ENCODE measurements at places on chromosomes 3 and 15.

DNA sequence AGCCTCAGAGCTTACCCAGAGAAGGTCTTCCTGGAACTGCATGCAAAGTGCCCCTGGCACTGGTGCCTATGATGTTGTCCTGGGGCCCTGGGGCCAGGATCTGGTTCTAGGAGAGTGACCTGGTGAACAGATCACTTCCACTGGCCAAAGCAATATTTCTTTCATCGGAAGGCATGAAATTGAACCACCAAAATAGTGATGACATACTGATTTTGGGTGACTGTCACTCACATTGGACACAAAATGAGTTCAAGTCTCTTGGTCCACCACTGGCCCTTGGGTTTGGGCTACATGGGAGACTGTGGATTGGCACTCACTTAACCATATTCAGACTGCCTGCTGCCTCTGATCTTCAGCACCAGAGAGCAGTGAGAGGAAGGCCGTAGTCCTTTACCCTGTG, 549.3 kb upstream of the PPP2R3A start:
- DNase-seq = no peak

DNA sequence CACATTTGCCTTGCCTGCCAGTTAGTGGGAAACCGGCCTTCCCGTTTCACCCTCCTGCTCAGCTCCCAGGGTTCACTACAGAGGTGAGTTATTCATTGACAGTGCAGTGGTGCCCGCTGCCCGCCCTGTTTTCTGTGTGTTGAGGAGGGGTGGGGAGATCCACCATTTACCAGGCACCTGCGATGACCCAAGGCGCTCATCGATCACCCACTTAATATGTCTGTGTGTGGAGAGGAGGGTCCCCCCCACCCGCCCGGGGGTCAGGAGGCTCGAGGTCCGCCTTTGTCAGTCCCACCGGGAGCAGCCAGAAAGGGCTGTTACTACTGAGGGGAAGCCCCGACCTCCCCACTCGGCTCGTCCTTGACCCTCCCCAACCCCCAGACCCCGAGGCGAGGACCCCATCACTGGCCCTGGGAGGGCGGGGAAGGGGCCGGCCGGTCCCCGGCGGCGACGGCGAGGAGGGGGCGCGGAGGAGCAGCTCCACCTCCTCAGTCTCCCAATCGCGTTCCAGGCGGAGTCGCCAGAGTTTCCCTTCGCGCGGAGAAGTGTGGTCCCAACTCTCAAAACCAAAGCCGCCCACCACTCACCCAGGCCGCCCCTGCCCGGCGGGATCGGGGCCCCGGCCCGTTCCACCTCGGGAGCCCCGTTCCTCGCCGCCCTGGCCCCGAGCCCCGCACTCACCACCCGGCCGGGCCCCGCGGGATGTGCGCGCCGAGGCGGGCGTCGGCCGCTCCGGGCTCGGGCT, 1.1 kb downstream of the PLXNB1 start:
- no peak for DNase-seq

- no peak for DNase-seq
These were observed 237.6 kb downstream of the RAP2B start for GRCh38 chr3:153399636-153400035.

DNA sequence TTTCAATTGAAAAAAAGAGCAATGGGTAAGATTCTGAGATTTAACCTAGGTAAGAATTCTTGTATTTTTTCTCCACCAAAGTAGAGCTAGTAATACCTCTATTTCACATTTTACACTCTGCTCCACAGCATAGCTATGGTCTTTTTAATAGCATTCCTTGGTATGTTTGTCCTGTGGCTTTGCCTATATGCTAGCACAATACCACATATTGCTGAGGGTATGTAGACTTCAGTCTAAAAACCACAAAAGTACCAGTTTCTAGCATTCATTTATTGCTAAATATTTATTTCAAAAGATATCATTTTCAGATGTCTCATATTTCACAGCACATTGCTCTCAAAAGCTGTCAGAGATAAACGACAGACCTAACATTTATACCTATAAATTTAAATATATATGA, 18.2 kb upstream of the EOGT start:
- DNase-seq = no peak

DNA sequence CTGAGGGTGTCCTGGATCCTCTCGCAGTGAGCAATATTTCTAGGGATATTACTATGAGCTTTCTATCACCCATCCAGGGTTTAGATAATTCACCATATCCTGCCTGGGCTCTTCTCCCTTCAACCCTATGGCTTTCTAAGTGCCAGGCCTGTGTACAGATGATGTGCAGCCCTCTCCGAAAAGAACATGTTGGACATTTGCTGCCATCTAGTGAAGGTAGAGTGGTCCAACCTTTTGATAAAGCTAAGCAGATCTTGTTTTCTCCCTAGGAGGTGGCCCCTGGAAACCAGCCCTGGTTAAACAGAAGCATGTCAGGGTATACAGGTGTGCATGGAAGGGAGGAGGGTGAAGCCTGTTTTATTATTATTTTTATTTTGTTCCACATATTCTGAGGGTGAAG, 27.9 kb upstream of the SCN10A start:
- peak; percentile 18 for DNase-seq

DNA sequence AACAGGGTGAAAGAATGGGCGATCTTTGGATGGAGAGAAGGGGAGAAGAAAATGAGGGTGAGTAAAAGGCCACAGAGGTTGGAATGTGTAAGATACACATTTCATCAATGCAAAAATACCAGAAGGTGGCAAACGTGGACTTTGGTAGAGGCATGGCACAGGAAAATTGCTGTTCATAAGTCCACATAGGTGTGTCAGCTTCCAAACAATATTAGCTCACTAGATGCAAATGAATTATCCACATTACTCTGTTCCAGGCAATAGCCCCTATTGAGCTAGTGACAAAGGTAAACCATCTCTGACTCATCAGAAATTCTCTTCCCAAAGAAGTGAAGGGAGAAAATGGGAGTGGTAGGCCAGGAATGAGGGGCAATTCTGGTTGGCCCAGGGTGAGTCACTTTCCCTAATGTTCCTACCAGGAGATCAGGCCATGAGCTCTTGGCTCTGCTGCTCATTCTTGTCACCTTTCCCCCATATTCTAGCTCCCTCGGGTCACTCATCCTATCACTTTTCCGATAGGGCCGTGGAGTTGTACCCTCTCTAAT, 19.9 kb downstream of the ACKR2 start:
- DNase-seq = no peak

GRCh38 chr3:195757438-195757770, 36.6 kb downstream of the MUC20 start:
- no peak for DNase-seq

DNA sequence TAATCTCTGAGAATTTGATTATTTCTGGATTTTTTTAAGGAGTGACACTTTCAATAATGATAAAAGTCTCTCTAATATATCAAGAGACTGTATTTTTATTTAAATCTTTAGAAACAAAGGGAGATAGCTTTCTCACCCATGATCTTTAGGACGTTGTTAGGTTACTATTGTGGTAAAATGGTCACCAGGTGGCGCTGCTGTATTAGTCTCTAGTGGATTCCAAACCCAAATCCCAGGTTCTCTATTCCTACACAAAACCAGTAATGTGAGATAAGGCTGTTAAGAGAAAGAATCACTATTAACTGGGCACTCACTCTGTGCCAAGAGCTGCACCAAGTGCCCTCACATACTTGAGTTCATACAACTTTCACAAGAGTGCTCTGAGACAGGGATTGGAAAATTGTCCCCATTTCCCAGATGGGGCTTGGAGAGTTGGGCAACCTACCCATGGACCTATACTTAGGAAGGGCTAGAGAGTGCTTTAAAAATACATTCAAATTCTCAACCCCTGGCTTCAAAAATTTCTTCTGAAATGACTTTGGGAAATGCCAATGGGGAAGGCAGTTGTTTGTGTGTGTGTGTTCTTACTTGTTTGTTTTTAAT, 593.4 kb upstream of the TGFBR2 start:
- peak; percentile 50 for DNase-seq

- no peak for DNase-seq
These were observed 325.5 kb downstream of the RYR3 start for GRCh38 chr15:33636234-33636633.

DNA sequence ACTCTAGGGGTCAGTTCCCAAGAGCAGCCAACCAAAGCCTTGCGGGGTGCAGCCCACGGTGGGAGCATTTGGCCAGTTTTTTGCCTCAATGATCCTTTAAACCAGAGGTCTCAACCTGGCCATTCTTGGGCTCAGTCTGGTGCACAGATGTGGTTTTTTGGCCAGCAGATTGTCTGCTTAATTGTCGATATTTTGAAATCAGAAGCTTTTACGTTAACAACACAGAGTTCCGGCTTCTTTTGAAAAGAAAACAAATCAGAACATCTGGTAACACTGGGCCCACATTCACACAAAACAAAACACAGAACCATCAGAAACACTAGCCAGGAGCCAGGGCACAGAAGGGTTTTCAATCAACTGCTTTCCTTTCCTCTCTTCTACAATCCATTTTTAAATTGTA, 127.7 kb downstream of the XXYLT1 start:
- no peak for DNase-seq

- no peak for DNase-seq
These were observed 234.4 kb downstream of the OCA2 start for GRCh38 chr15:27864719-27865118.

DNA sequence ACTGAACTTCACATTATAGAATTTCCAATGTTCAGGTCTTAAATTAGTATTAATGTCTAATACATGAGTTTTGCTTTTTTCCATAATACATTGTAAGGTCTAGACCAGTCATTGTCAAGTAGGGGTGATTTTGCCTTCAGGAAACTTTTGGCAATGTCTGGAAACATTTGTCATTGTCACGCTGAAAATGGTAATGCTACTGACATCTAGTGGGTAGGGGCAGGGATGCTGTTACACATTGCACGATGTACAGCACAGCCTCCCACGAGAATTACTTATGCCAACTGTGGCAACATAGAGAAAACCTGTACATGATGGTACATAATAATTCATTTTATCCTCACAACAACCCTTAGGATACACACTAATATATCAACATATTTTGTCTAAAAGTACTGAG, 384.1 kb downstream of the CADM2 start:
- DNase-seq = no peak

DNA sequence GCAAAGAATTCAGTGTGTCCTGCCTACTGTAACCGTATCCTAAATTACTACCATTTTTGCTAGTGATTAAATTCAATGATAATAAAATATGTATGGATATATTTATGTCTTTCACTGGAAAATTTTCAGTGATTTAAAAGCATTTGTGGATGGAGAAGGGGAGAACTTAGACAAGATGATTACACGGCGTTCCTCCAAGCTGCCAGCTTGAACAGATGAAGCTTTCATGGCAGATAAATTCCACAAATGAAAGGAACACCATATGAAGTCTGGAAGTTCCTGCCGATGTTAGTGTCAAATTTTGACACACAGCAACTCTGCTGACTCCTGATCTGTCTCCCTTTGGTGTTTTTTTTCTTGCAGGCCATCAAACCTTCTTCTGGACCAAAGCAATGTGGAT, 364.7 kb downstream of the EPHA3 start:
- DNase-seq = no peak

GRCh38 chr3:29718661-29719065, 437.8 kb downstream of the RBMS3 start:
- no peak for DNase-seq
